ENCODE measurements at places on chromosomes 5 and 9.

- DNase-seq = peak; percentile 3
Measured at GRCh38 chr9:81394881-81395675, 294.3 kb downstream of the TLE1 start.

- no peak for DNase-seq
Measured at GRCh38 chr5:156561651-156562050, 234.7 kb downstream of the SGCD start.

GRCh38 chr9:3810231-3810630, 284.4 kb upstream of the RFX3 start:
- DNase-seq = no peak

DNA sequence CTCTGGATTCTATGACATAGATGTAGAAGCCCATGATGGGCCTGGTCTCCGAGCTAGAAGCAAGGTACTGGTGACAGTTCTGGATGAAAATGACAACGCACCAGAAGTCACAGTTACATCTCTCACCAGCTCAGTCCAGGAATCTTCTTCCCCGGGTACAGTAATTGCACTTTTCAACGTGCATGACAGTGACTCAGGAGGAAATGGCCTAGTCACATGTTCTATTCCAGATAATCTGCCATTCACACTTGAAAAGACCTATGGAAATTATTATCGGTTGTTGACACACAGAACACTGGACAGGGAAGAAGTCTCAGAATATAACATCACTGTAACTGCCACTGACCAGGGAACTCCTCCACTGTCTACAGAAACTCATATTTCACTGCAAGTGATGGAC, 1.3 kb downstream of the PCDHGA4 start:
- DNase-seq = no peak

GRCh38 chr5:160230686-160231527, 1.6 kb downstream of the FABP6 start:
- DNase-seq = no peak

DNA sequence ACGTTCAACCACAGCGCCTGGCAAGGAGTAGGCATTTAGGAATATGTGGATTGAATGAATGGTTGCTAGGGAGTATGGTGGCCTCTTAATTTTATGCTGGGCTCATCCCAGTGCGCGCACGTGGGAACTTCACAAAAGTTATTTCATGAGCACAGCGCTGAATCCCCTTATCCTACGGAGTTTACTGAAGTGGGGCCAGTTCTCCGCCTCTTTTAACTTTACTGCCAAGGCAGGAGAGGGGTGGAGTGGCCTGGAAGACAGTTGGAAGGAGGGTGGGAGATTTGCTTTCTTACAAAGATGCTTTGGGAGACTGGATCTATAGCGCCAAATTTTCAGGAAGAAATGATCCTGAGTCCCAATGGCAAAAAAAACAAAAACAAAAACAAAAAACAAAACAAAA, 326.5 kb downstream of the SH3GL2 start:
- no peak for DNase-seq

DNA sequence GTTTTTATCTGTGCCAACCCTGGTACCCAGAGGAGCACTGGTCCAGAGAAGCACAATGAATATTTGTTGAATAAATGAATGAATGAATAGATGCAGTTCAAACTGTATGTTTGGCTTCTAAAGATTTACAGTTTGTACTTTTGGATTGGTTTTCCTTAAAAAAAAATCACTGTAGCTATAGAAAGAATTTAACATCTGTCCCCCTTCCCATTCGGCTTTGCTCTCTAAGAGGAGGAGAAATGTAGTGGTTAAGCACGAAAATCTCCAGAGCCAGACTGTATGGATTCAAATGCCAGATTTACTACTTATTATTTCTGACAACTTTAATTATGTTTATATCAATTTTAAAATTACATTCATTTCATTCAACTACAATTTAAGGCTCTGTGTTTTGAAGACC, 98.8 kb upstream of the MAMDC2 start:
- no peak for DNase-seq

- no peak for DNase-seq
Measured at GRCh38 chr9:22922222-22922621, 475.6 kb downstream of the DMRTA1 start.

- DNase-seq = no peak
Measured at GRCh38 chr5:168749391-168750100, 170.4 kb upstream of the PANK3 start.

DNA sequence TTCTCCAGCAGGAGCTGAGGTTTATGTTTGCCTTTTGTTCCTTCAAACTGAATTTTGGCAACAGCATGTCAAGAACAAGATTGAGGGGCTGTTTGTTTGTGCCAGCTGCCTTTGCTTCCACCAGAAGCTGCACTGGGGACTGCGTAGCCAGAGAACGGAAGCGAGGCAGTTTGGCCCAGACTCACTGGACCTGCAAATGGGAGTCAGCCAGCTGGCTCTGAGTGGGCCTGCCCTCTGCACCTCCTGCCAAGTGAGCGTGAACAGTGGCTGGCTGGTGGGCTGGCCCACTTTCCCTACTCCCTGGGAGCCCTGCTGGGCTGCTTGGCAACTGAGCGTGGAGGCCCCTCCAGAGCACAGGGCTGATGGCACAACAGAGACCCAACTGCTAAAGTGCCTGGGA, 111.6 kb downstream of the GALNT10 start:
- no peak for DNase-seq

DNA sequence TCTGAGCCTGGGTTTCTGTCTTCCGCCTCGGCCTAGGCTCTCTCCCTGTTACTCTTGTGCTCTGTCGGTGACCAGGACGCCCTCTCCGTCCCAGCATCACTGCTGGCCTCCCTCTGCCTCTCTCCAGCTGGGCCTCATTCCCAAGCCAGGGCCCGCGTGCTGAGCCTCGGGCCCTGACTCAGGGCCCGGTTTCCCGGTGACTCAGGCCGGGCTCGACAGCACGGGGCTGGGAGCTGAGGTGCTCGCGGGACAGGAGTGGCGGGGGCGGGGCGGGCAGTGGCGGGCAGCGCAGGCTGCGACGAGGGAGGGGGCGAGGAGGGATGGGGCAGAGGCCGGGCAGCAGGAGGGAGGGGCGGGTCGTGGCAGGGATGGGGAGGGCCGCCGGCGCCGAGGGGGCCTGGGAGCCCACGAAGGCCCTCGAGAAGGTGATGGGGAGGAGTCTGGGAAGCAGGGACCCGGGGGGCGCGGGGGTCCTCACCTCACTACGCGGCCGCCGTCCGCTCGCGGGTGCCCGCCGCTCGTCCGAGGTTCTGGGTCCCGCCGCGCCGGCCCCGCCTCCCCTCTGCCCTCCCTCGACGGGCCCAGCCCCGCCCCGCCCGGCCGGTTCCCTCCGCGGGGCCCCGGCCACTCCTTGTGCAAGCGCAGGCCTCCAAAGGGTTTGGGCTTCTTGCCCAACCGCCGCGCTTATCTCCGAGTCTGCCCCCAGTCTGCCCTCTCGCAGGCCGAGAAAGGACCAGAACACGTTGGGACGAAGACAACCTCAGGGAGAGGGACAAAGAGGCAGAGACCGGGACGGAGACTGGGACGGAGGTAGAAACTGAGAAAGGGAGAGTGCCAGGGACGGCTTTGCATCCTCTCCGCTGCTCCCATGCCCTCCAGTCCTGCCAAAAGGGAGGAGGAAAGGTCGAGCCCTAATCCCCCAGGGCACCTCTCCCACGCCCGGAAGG, at the start of gene ARAP3:
Gene ARAP3 (minus strand): TSS at position 536 of the 947 bp plus-strand sequence. CDS start 1,744 bp downstream, outside the sequence.
- DNase-seq = peak; percentile 20

DNA sequence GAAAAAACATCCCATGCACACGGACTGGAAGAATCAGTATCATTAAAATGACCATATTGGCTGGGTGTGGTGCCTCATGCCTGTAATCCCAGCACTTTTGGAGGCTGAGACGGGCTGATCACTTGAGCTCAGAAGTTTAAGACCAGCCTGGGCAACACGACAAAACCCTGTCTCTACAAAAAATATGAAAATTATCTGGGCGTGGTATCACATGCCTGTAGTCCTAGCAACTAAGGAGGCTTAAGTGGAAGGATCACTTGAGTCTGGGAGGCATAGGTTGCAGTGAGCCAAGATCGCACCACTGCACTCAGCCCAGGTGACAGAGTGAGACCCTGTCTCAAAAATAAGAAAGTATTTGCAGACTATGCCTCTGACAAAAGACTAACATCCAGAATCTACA, 68.4 kb downstream of the TTC39B start:
- no peak for DNase-seq

GRCh38 chr5:1782385-1783215, 17.0 kb downstream of the MRPL36 start:
- no peak for DNase-seq

GRCh38 chr9:109918339-109919163, 138.6 kb downstream of the PALM2AKAP2 start:
- DNase-seq = no peak

GRCh38 chr5:142894749-142895148, 124.6 kb downstream of the ARHGAP26 start:
- no peak for DNase-seq

DNA sequence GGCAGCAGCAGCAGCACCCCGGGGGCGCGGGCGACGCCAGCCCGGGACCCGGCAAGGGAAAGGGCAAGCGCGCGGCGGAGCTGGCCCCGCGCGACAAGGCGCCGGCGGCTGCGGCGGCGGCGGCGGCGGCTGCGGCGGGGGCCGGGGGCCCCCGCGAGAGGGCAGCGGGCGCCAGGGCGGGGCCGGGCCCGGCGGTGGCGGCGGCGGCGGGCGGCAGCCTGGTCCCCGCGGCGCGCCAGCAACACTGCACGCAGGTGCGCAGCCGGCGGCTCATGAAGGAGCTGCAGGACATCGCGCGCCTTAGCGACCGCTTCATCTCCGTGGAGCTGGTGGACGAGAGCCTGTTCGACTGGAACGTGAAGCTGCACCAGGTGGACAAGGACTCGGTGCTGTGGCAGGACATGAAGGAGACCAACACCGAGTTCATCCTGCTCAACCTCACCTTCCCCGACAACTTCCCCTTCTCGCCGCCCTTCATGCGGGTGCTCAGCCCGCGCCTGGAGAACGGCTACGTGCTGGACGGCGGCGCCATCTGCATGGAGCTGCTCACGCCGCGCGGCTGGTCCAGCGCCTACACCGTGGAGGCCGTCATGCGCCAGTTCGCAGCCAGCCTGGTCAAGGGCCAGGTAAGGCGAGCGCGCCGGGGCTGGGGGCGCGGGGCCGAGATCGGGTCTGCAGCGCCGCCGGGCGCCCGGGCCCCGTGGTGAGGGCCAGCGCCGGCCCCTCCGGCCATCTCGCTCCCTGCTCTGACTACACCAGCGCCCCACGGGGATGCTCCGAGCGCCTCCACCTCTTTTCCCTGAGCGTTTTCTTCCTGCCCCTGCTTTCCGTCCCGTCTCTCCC, at the start of gene UBE2QL1:
Gene UBE2QL1 (plus strand): TSS at position 238 of the 843 bp plus-strand sequence. CDS start 35 bp downstream, at position 273.
- peak; percentile 63 for DNase-seq

GRCh38 chr5:114407783-114408182, 45.9 kb downstream of the KCNN2 start:
- no peak for DNase-seq

DNA sequence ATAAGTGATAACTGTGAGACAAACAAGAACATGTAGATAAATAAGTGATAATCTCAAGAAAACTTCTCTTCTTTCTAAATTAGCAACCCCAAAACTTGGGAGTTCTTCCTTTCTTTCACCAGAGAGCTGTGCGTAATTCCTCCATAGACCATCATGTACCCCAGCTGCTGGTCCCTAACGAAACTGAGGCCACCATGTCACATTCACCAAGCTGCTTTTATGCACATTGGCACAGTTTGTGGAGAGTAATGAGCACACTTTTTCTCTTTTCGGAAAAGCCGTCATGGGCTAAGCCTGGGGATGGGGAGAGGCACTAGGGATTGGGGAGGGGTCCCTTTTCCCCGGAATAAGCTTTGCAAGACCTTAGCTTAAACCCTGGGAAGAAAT, 561.4 kb downstream of the BNC2 start:
- no peak for DNase-seq

- DNase-seq = no peak
Measured at GRCh38 chr5:10600626-10601245, 36.9 kb downstream of the ANKRD33B start.

DNA sequence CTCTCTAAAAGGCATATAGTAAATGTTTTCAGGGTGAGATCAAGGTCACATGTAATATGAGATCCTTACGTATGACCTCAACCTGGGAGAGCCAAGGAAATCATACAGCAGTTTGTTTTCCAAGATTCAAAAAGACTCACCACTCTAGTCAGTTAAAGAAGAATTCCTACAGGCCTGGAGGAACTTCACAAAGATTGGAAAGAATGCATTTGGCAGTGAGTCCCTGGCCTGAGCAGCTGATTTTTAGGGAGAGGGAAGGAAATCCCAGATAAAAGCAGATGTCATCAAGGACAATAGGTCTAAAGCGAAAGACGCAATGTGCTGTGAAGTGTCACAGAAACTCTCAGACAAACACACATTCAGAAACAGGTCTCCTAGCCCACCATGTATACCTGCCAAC, 424.0 kb upstream of the ZNF462 start:
- DNase-seq = no peak

- DNase-seq = no peak
Measured at GRCh38 chr5:138844812-138845513, 30.2 kb downstream of the LRRTM2 start.

DNA sequence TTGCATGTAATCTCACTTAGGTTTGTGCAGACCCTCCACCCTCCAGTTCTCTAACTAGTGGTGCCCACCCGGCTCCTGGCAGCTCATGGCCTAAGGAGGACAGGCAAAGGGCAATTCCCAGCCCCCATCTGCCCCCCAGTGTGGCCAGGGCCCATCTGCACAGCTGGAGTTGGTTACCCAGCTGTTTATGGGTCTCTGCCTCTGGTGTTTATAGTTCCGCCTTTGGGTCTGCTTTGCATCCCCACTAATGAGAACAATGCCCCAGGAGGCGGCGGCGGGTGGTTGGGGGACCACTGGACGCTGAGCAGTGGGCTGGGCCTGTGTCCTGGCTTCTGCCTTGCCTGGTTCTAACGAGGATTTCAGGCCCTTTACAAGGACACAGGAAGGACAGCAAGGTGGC, 62.4 kb downstream of the NDST1 start:
- DNase-seq = no peak

GRCh38 chr9:72477930-72478518, 43.4 kb upstream of the TMC1 start:
- DNase-seq = peak; percentile 25

All from NCI-H82 (cell line).